ENCODE measurements at places on chromosomes 2 and 18.

GRCh38 chr2:15006667-15007066 is 374.1 kb downstream of the LRATD1 start:
- DNase-seq = no peak

- no peak for DNase-seq
Observed at GRCh38 chr2:33136566-33136965, 189.8 kb downstream of the LTBP1 start.

DNA sequence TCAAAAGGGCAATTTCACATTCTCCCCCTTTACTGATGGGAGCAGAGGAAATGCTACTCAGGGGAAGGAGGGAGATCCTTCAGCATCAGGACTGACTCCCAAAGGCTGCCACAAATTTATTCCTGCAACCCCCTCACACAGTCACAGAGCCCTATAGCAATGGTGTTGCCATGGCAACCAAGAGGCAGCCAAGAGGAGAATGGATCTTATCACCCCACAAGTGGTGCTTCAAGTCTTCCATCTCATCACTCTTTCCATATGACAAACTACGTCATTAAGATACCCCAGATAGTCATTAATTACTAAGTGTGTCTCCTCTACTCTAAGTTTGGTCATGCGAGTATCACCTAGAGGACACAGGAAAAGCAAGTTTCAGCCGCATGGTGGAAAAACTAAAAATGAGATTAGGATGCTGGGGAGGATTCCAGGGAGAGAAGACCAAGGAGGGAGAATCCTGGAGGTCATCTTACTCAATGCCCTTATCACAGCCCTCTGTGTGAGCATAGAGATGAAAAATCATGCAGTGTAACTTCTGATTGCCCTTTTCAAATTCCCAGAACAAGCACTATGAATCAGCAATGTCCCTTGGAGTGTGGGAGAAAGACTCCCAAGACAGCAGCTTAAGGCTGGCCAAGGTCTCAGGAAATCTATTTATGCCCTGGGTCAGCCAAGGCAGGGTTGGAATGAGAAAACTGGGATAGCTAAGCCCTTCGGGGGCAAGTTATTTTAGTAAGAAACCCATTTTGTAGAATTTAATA is 885.7 kb upstream of the KLHL29 start:
- no peak for DNase-seq

DNA sequence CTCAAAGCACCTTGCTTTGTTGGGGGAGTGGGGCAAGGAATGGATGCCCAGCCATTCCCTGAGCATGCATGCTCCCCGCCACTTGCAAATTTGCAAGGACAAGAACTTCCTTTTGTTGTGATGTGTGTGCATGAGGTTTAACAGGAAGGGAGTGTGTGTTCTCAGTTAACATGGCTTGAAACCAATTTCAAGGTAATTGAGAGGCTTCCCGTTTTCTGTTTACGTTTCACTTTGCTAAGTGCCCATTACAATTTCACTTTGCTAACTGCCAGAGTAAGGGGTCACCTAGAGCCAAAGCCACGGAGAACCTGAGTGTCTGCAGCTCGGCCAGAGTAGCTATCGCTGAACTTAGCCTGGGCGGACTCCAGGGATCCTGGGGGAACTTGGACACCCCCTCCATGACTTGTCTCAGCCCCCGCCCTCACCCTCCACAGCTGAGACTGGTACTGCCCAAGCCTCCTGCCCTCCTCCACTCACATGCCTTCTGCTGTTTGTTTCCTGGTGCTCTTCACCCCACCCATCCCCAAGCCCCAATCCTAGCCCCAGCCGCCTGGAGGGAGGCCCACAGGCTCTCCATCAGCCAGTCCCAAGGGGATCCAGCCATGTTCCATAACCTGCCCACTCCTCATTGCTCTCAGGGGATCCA is 53.6 kb upstream of the LAPTM4A start:
- no peak for DNase-seq

DNA sequence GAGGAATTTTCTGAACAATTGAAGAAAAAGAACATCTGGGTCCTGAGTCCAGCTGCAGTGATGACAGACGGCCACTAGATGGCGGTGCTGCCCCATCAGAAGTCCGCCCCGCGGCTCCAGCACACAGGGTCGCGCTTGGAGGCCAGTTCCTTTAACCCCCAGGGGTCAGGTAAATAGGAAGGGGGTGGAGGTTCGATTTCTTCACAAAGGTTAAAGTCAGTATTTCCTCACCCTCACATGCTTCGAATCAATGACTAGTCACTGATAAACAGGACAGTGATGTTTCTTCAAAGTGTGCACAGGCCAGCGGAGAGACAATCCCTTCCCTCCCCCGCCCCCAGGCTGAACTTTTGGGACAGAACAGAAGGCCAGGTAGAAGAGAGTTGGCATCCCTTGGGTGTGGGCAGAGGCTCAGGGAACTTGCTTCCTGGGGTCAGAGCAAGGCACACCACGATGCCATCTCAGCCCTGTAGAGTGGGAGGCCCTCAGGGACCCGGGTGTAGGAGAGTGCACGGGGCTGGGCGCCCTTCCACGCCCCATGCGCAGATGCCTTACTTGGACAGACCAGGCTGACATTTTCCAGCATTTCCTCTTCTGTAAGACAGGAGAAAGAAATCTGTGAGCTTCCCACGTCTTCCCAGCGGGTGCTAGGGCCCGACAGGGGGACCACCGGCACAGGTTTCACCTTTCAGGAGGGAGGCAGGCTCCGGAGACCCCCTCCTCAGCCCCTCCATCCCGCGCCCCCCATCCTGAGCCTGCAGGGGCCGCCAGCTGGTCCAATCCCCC is 722 bp downstream of the APOB start:
- DNase-seq = peak; percentile 23

DNA sequence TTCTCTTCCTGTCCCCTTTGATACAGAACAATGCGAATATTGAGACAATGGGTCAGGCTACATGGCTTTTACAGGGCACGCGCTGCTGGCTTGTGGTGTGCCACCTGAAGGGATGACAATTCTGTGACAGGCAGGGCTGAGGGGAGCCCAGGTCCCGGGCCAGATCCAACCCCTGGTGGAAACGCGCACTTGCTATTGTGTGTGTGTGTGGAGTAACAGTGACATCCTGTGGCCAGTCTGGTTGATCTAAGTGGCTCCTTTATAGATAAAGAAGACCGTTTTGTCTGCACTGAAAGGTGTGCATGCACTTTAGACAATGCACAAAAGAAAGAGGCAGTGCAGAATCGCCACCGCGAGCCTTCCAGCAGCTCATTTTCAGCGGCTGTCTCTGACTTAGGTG is 273.6 kb downstream of the HRH4 start:
- no peak for DNase-seq

DNA sequence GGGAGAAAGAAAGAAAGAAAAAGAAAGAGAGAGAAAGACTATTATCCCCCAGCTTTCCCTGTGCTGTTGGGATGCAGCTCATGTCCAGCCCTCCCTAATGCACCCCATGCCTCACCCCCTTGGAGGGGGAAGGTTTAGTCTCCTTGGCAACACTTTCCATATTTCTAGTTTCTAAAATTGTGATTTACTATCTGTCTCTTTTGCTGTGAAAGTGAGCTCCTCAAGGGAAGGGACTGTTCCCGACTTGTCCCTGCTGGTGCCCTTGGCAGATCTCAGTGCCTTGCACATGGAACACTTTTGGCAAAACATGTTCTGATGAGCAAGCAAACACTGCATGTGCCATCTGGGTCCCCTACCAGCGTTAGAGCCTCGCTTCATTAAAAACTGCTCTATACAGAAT is 11.7 kb upstream of the NAPG start:
- DNase-seq = no peak

All from activated T-helper 1 cell treated with anti-CD3 and anti-CD28 coated beads, Interleukin-2, amount 50 U/mL, for 16 hours (primary cell).